ENCODE measurements at places on chromosomes 2 and 18.

- DNase-seq: peak; percentile 38
Observed at GRCh38 chr2:7792031-7792651, 874.9 kb downstream of the RNF144A start.

DNA sequence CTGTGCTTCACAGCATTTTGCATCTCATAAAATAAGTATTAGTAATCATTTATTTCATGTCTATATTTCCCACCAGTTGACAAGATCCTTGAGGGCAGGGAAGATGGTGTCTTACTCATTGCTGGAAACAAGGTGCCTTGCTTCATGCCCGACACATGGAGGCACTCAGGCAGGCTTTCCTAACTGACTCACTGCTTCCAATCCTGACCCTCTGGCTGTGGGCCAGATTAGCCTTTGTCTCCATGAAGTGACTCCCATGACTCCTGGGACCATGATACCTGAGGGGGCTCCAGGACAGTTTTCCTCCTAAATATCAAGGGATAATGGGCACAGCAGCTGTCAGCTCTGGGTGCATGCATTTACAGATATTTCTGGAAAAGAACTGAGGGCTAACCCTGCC, 275.1 kb downstream of the AGPS start:
- DNase-seq: no peak

DNA sequence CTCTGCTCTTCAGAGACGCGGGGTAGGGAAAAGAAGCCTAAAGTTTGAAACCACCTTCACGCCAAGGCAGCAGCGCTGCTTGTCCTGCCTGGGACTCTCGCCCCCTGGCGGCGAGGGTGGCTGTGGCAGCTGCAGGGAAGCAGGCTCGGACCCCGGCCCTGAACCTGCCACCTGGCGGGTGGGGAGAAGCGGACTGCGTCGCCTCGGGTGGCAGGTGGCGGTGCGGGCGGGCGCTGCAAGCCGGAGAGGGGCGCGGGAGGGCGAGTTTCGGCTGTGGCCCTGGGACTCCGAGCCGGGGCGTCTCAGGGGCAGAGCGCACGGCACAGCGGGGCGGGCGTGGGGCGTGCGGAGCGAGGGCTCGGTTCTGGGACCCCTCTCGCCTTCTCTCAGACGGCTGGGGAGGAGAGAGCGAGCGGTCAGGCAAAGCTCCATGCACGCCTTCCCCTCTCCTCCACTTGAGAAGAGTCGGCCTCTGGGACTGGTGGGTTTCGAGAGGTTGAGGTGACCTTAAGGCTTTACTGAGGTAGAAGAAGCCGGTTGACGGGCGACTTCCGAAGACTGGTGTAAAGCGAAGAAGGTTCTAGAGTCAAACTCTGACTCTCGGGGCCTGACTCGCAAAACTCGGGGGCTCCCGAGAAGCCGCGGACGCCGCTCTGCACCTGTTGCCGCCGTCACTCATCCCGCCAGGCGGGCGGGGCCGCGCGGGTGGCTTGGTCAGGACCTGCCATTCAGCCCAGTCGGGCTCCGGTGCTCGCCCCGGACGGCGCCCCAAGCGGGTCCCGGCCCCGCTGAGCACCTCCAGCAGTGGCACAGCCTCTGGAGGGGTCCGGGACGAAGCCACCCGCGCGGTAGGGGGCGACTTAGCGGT, 1.1 kb upstream of the BOLL start:
- DNase-seq: no peak

- DNase-seq: no peak
Observed at GRCh38 chr2:224278531-224278930, 123.4 kb downstream of the FAM124B start.

- no peak for DNase-seq
Observed at GRCh38 chr2:206918263-206918662, 21.1 kb upstream of the CPO start.

All from HT-29 (cell line).